GDM1 (cell line): ENCODE measurements at places on chromosomes 6 and 20.

- no peak for DNase-seq
Observed at GRCh38 chr6:118292558-118292957, 255.5 kb upstream of the PLN start.

DNA sequence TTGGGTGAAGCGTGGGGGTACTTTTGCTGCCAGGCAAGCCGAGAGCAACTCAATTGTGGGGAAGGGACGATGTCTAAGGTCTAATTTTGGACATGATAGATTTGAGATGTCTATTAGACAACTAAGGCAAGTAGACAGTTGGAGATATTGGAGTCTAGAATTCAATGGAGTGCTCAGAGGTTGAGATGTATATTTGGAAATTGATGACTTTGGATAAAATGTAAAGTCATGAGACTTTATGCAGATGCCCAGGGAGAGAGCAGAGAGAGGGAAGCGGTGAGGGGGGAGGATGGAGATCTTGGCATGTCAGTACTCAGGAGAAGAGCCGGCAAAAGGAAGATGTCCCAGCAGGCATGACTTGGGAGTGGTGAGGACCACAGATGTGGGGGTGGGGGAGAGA, 6.9 kb downstream of the MYLK2 start:
- no peak for DNase-seq

DNA sequence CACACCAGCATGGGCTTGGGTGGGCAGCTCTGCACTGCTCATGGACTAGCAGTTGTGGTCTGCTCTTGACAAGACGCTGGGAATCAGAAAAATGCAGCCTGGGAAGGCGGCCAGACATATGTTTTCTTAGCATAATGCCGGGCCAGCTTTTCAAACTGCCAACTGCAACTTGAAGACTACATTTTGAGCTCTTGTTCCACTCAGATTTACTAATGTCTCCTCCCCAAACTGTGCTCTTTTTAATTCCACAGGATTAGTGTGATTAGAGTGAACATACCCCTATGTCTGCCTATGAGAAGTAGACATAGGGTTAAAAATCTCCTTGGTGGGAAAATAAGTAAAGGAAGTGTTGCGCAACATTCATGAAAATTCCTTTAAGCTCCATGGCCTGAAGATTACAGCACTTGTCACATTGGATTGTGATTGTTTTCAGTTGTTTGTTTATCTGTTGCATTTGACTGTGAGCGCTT, 5.3 kb upstream of the FNDC1 start:
- DNase-seq: no peak

- DNase-seq: no peak
Observed at GRCh38 chr6:162219266-162219665, 508.3 kb downstream of the PRKN start.

- no peak for DNase-seq
Observed at GRCh38 chr6:109239160-109239559, 143.1 kb downstream of the CD164 start.

- no peak for DNase-seq
Observed at GRCh38 chr6:73233048-73233447, 7.8 kb upstream of the KHDC1L start.

DNA sequence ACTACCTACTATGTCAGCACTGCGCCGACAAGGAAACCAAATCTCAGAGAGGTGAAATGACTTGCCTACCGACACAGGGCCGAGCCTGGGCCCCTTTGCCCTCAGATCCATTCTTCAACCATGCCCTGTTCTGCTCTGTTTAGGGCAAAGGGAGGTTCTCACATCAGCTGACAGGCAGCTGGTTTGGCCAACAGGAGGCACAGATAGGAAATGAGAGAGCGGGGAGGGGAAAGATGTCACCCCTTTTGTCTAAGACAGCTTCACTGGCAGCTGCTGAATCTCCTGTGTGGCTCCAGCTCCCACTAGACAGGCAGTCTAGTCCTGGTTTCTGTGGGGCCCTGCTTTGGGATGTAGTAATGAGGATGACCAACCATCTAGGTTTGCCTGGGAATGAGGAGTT, 158.7 kb downstream of the TMEM200A start:
- DNase-seq: no peak

- DNase-seq: no peak
Observed at GRCh38 chr20:33814238-33814712, 3.1 kb downstream of the CHMP4B start.

- DNase-seq: no peak
Observed at GRCh38 chr20:13322198-13322597, 101.1 kb downstream of the ISM1 start.

DNA sequence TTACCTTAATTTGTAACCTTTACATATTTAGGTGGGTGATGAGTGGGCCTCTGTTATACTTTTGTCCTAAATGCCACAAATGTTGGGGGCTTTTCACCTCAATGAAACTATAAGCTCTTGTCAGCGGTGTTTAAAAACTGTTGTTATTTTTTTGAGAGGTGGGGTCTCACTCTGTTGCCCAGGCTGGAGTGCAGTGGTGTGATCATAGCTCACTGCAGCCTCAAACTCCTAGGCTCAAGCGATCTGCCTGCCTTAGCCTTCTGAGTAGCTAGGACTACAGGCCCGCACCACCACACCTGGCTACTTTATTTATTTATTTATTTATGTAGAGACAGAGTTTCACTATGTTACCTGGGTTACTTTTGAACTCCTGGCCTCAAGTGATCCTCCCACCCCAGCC, 66.7 kb downstream of the ZDHHC14 start:
- no peak for DNase-seq

DNA sequence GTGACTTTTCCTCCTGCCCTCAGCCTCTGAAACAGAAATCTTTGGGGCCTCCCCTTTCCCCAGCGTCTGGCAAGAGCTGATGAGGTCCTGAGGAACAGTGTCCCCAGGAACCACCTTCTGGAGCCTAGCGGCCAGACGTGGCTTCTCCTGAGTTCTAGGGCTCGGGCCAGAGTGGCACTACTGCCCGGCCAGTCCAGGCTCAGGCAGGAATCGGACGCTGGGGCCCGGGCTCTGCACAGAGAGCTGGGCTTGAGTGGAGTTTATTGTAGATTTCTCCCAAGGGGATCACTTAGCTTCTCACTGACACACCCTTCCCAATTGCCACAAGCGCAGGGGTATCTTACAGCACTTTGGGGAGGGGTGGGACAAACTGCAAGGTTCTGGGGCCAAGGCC, 20.2 kb downstream of the SDCBP2 start:
- no peak for DNase-seq

- no peak for DNase-seq
Observed at GRCh38 chr6:268394-268935, 23.8 kb upstream of the DUSP22 start.

DNA sequence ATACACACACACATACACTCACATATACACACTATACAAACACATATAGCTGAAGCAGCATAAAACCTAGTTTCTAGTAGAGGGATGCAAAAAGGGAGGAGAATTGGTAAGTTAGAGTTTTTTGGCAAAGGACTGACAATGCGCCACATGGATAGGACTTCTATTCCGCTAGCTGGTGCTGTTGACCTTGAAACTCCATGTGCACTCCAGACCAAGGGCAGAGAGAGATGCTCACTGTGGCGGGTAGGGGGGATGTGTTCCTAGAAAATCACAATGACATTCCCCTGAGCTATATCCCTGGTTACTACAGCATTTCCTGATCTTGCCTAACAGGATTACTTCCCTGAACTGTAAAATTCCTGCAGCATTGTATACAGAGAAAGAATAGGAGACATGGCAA, 19.2 kb downstream of the MICA start:
- no peak for DNase-seq

GRCh38 chr6:36839749-36840431, 646 bp upstream of the CPNE5 start:
- DNase-seq: no peak

- DNase-seq: peak; percentile 48
Observed at GRCh38 chr20:32521780-32522525, 63.2 kb downstream of the NOL4L start.

DNA sequence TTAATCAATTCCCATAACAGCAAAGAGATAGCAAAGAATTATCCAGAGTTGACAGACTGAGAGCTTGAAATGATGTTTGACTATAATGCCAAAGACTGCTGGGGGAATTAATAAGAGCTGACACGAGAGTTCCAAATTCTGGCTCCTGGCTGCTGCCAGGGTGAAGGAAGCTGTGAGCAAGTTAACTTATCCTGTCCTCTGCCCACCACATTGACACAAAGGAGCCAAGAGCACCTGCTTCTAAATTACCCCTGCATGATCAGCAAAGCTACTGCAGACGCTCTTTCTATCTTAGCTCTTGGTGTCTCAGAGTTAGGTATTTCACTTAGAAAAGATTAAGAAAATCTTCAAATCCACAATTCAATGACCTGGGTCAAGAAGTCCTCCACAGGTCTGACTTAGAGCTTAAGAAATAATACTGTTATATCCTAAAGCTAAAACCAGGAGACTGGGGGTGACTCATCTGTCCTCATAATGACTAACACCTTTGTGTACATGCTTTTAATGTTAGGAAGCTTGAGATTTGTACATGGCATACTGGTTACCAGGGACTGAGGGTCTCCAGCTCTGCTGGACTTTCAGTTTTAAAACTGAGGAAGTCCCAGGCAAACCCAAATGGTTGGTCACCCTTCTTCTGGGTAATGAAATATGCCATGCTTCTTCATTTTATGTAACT, 13.2 kb upstream of the FRK start:
- DNase-seq: no peak

- no peak for DNase-seq
Observed at GRCh38 chr6:111101987-111102386, 14.7 kb downstream of the SLC16A10 start.
